Caco-2 (cell line): ENCODE measurements at places on chromosomes 12 and 14. TPM values are rescaled to one million over a fixed set of nuclear protein-coding genes. Genes with fewer than 3 reads are reported as not detected.
A peak's percentile ranks its signal among the peaks of the same experiment; 100 is the strongest.

DNA sequence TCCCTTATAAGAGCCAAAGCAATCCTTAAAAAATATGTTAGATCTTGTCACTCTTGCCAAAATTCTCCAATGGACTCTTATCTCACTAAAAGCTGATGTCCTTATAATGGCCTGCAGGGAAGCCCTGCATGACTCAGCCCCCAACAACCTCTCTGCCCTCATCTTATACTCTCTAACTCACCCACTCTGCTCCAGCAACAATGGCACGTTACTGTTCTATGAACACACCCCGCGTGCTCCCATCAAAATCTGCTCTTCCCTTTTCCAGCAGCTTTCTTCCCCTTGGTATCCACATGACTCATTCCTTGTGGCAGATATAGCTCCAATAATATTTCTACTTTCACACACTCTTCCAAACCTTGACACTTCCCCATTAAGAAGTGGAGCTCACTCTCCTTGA is 108.1 kb downstream of the DENND5B start:
- no peak for DNase-seq
- H3K27ac ChIP-seq = no peak overlapping the region
- H3K4me3 ChIP-seq = no peak overlapping the region
- H3K4me1 ChIP-seq = no peaks in the 10 kb centered on the region
- H3K27me3 ChIP-seq = no peaks in the 10 kb centered on the region

- no peaks in the 10 kb centered on the region for H3K36me3 ChIP-seq
- no peaks in the 10 kb centered on the region for H3K4me1 ChIP-seq
- H3K27ac ChIP-seq = no peak overlapping the region
- no peak overlapping the region for H3K4me3 ChIP-seq
- DNase-seq = no peak
- no peaks in the 10 kb centered on the region for H3K27me3 ChIP-seq
Measured at GRCh38 chr12:119338593-119339363, 4.2 kb downstream of the CCDC60 start.

DNA sequence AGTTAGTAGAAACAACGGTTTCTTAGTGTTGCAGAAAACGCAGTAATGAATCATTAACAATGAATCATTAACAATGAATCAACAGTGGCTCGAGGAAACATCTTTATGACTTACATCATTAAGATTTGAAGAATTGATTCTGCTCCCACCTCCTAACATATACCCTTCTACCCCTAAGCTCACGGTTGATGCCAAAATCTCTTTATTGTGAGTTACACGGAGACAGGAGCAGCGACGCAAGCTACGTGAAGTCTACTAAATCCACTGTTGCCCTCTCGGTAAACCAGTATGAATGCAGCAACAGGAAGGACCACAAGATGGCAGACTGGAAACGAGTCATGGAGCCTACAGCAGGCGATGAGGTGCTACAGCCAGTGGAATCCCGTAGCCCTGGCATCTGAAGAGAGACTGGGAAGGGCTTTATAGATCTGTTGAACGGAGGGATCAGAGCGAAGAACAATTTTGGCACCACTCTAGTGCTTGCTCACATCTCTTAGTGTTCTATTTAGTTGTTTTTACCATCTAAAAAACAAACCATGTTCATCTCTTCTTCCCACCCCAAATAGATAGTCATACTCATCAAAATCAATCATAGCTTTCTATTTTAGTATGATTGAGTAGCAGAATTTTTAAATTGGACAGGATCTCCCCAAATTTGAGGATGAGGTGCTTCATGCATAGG is 332.7 kb downstream of the DUSP6 start:
- no peaks in the 10 kb centered on the region for H3K36me3 ChIP-seq
- peak; percentile 80 for DNase-seq
- H3K4me3 ChIP-seq = peak overlapping the region; percentile 36
- H3K27ac ChIP-seq = no peak overlapping the region

Gene SPRYD3
- total RNA-seq = 8.2 and 8.8 TPM in 2 replicates

- no peaks in the 10 kb centered on the region for H3K4me1 ChIP-seq
- no peak for DNase-seq
- H3K27ac ChIP-seq = no peak overlapping the region
- no peak overlapping the region for H3K4me3 ChIP-seq
- no peaks in the 10 kb centered on the region for H3K27me3 ChIP-seq
- no peaks in the 10 kb centered on the region for H3K36me3 ChIP-seq
Measured at GRCh38 chr12:60630796-60631195, 1035.0 kb downstream of the SLC16A7 start.

GRCh38 chr12:5246196-5246595 is 185.7 kb upstream of the NTF3 start:
- no peak overlapping the region for H3K4me3 ChIP-seq
- no peaks in the 10 kb centered on the region for H3K27me3 ChIP-seq
- DNase-seq = no peak
- H3K36me3 ChIP-seq = no peaks in the 10 kb centered on the region
- H3K4me1 ChIP-seq = peaks cover 49% of the 10 kb centered on the region

DNA sequence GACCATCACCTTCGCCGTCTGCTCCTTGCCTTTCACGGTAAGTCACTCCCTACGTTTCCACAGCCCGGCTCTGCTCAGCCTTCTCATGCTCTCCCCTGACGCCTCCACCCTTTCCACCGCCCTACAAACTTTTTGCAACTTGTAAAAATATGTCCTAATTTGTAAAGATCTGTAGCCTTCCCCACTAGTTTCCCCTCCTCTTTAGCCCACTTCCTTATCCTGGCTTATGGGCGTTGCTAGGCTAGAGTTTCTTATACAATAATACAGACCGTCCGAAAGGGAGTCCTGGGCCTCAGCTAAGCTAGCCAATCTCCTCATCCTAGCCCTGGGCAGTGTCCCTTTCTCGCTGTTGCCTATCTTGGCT is 1.2 kb downstream of the PTGER2 start:
- no peaks in the 10 kb centered on the region for H3K36me3 ChIP-seq
- H3K4me3 ChIP-seq = peak overlapping the region; percentile 46
- peak overlapping the region; percentile 69 for H3K27ac ChIP-seq

GRCh38 chr12:114834621-114835020 is 150.6 kb upstream of the TBX3 start:
- no peaks in the 10 kb centered on the region for H3K36me3 ChIP-seq
- H3K27me3 ChIP-seq = no peaks in the 10 kb centered on the region
- no peak overlapping the region for H3K4me3 ChIP-seq
- H3K27ac ChIP-seq = no peak overlapping the region

DNA sequence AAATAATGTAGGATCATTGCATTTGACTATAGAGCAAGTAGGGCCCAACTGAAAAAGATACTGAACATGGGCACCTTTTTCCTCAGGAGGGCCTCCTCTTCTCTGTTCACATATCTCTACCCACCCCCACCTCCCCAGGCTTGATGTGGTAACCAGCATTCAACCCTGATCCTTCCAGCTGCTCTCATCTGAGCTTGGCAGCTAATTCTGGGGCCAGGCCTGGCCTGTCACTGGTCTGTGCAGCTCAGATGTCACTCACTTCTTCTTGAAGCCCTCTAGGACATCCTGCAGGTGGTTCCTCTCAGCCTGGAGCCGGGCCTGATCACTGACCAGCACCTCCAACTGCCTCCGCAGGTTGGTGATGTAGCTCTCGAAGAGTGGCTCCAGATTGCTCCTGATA is 2.1 kb downstream of the KRT84 start:
- no peak overlapping the region for H3K27ac ChIP-seq
- no peak for DNase-seq
- H3K4me3 ChIP-seq = no peak overlapping the region
- no peaks in the 10 kb centered on the region for H3K36me3 ChIP-seq
- no peaks in the 10 kb centered on the region for H3K27me3 ChIP-seq
- no peaks in the 10 kb centered on the region for H3K4me1 ChIP-seq

- no peak overlapping the region for H3K27ac ChIP-seq
- no peaks in the 10 kb centered on the region for H3K36me3 ChIP-seq
- DNase-seq = no peak
- no peaks in the 10 kb centered on the region for H3K4me1 ChIP-seq
- H3K27me3 ChIP-seq = no peaks in the 10 kb centered on the region
Measured at GRCh38 chr14:72503696-72504368, 390.1 kb downstream of the DPF3 start.

- no peak overlapping the region for H3K27ac ChIP-seq
- H3K27me3 ChIP-seq = no peaks in the 10 kb centered on the region
- no peaks in the 10 kb centered on the region for H3K36me3 ChIP-seq
- no peak overlapping the region for H3K4me3 ChIP-seq
- H3K4me1 ChIP-seq = no peaks in the 10 kb centered on the region
- no peak for DNase-seq
Measured at GRCh38 chr12:9796971-9797370, 30.3 kb upstream of the KLRF1 start.

- no peak overlapping the region for H3K4me3 ChIP-seq
- H3K27me3 ChIP-seq = no peaks in the 10 kb centered on the region
- H3K36me3 ChIP-seq = no peaks in the 10 kb centered on the region
- H3K4me1 ChIP-seq = no peaks in the 10 kb centered on the region
- H3K27ac ChIP-seq = no peak overlapping the region
Measured at GRCh38 chr12:128709660-128710059, 114.1 kb downstream of the SLC15A4 start.

GRCh38 chr14:20332788-20333493 is at the start of gene CCNB1IP1:
CCNB1IP1 (minus strand) TSS chr14:20333279; CDS start chr14:20316523, 16,756 bp downstream.
- H3K27ac ChIP-seq = peak within 1 kb of the TSS; percentile 96
- peaks cover 10% of the 10 kb centered on the region; the same call in 1 of the 2 replicates for H3K4me1 ChIP-seq
- H3K36me3 ChIP-seq = no peaks in the 10 kb centered on the region
- no peaks in the 10 kb centered on the region for H3K27me3 ChIP-seq
- peak; percentile 76 for DNase-seq

Gene WNT1
- 0.63 TPM in 1 of 2 replicates, not detected in the other for total RNA-seq

DNA sequence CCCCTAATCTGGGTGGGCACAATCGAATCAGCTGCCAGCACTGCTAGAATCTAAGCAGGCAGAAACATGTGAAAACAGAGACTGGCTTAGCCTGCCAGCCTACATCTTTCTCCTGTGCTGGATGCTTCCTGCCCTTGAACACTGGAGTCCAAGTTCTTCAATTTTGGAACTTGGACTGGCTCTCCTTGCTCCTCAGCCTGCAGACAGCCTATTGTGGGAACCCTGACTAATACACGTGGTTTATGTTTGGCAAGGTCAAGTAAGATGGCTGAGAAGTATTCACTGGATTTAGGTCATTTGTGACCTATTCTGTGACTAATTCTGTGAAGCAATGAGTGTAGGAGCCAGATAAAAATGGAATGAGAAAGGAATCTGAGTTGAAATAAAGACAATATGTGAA is 11.0 kb downstream of the GPR135 start:
- no peak for DNase-seq
- no peaks in the 10 kb centered on the region for H3K27me3 ChIP-seq
- H3K4me3 ChIP-seq = no peak overlapping the region
- no peaks in the 10 kb centered on the region for H3K36me3 ChIP-seq
- no peaks in the 10 kb centered on the region; the same call in 1 of the 2 replicates for H3K4me1 ChIP-seq

DNA sequence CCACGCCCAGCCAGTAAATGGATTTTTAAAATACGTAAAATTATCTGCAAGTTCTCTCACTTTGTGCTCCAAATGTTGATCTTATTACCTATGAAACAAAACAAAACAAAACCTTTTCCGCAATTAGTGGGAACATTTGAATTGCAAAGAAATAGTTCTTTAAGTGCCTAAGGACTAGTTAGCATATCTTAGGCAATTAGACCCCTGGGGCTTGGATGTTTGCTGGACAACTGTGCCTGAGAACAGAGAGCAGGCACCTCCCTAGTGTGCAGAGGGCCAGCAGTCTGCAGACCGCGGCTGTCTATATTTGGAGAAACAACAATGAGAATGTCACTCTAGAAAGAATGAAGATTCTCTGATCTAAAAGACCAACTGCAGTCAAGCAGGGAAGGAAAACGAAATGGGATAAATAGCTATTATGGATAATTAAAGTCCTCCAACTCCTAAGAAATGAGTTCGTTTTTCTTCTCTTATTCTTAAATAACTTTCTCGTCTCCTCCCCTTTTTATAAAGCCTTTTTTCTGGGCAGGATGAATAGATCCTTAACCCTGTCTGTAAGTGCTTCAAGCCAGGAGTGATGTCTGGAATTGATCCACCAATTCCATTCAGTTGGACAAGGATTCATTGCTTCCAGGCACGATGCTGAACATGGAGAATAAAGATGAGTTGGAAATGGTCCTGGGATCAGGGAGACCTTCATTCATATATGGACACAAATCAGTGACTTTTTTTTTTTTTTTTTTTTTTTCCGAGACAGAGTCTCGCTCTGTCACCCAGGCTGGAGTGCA is 16.2 kb downstream of the SLC17A8 start:
- no peaks in the 10 kb centered on the region for H3K27me3 ChIP-seq
- no peak overlapping the region for H3K4me3 ChIP-seq
- H3K4me1 ChIP-seq = no peaks in the 10 kb centered on the region
- DNase-seq = no peak
- no peak overlapping the region for H3K27ac ChIP-seq

- H3K27me3 ChIP-seq = no peaks in the 10 kb centered on the region
- no peak for DNase-seq
- H3K4me3 ChIP-seq = no peak overlapping the region
- no peaks in the 10 kb centered on the region for H3K4me1 ChIP-seq
Measured at GRCh38 chr12:40515041-40515816, 177.0 kb upstream of the CNTN1 start.

Gene AMN
- total RNA-seq = 70.7 TPM in 2 replicates

DNA sequence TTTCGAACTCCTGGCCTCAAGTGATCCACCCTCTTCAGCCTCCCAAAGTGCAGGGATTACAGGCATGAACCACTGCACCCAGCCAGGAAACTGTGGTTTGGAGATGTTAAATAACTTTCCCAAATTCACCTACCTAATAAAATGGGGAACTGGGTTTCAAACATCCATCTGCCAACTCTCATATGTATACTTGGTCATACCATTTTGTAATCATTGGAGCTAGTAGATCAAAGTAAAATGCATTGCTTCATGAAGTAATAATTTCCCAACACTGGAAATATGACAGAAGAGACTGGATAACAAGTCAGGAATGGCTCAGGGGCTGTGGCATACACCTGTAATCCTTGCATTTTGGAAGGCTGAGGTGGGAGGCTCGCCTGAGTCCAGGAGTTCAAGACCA is 5.3 kb upstream of the HECTD1 start:
- no peaks in the 10 kb centered on the region for H3K27me3 ChIP-seq
- no peak overlapping the region for H3K4me3 ChIP-seq
- H3K27ac ChIP-seq = no peak overlapping the region
- H3K36me3 ChIP-seq = no peaks in the 10 kb centered on the region

GRCh38 chr12:126397071-126397581 is 1331.9 kb downstream of the AACS start:
- no peak overlapping the region for H3K27ac ChIP-seq
- H3K36me3 ChIP-seq = no peaks in the 10 kb centered on the region
- H3K27me3 ChIP-seq = no peaks in the 10 kb centered on the region
- no peak overlapping the region for H3K4me3 ChIP-seq
- H3K4me1 ChIP-seq = no peaks in the 10 kb centered on the region

Gene AJUBA
- total RNA-seq = 184 and 211 TPM in 2 replicates

DNA sequence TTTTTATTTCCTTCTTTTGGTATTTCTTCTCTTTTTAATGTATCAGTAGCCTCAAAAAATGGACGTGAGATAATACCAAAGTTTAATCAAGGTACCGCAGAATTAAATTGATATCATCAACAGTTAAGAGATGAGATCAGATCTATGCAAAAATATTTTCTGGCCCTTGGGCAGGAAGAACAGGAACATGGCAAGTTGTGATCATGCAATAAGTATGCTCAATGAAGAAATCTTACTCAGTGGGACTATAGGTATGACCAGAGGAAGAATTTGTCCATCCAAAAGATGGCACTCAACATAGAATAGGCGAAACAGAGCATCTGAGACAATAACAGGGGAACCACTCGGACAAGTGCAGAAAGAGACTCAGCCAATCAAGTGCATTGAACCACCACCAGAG is 914 bp upstream of the GARIN2 start:
- H3K36me3 ChIP-seq = no peaks in the 10 kb centered on the region
- no peaks in the 10 kb centered on the region for H3K27me3 ChIP-seq
- no peak overlapping the region for H3K4me3 ChIP-seq
- H3K27ac ChIP-seq = no peak overlapping the region
- DNase-seq = no peak

GRCh38 chr14:89011355-89012281 is 187.2 kb downstream of the TTC8 start:
- peaks cover 6% of the 10 kb centered on the region for H3K4me1 ChIP-seq
- peak overlapping the region; percentile 45 for H3K4me3 ChIP-seq
- no peaks in the 10 kb centered on the region for H3K36me3 ChIP-seq
- peak overlapping the region; percentile 12 for H3K27ac ChIP-seq
- DNase-seq = no peak
